ENCODE measurements at places on chromosomes 1 and 21.

GRCh38 chr21:16279731-16280581 is 550.2 kb downstream of the USP25 start:
- peak; percentile 87 for DNase-seq

DNA sequence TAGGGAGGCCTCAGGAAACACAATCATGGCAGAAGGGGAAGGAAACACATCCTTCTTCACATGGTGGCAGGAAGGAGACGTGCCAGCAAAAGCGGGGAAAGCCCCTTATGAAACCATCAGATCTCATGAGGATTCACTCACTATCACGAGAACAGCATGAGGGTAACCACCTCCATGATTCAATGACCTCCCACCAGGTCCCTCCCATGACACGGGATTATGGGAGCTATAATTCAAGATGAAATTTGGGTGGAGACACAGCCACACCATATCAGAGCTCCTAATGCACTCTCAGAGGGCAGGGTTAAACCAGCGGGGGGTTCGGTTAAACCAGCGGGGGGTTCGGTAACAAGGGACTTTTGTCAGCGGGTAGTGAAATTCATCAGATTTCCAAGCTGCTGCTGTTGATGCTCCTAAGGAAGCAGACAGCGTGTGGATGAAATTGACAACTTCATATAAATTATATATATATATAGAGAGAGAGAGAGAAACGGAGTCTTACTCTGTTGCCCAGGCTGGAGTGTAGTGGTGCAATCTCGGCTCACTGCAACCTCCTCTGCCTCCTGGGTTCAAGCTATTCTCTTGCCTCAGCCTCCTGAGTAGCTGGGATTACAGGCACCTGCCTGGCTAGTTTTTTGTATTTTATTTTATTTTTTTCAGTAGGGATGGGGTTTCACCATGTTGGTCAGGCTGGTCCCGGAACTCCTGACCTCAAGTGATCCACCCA is 4.2 kb downstream of the CSTB start:
- no peak for DNase-seq

GRCh38 chr1:21935393-21935804 is 1.7 kb downstream of the HSPG2 start:
- no peak for DNase-seq

GRCh38 chr1:50427086-50427817 is 4.0 kb upstream of the DMRTA2 start:
- no peak for DNase-seq

- no peak for DNase-seq
Measured at GRCh38 chr1:204495078-204495753, 611 bp upstream of the PIK3C2B start.

DNA sequence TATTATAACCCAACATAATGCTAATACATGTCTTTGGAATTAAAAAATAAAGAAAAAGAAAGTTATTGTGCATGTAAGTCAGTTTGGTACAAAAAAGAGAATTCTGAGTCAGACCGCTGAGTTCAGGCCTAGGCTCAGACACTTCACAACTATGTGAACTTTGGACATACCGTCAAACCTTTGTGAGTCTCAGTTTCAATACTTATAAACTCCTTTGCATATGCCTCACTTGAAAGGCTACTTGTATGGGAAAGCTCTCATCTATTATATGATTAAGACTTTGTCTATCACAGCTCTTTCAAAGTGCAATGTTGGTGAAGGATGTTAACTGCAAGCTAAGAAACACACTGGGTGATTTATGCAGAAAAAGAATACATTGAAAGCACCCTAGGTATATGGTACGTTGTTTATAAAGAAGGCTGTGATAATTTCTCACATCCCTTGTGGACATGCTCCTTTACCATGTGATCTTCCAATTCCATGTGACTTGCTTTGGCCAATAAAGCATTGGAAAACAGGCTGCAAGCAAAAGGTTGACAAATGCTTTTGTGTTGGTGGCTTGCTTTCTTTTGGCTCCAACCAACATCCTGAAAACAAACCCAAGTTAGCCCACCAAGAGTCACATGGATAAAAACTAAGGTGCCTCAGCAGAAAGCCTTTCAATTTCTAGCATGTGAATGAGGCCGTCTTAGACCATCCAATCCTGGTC is 49.6 kb downstream of the INTS7 start:
- no peak for DNase-seq

GRCh38 chr1:23039308-23039826 is 20.1 kb downstream of the KDM1A start:
- DNase-seq = no peak

- no peak for DNase-seq
Measured at GRCh38 chr1:228004331-228004855, 2.4 kb upstream of the WNT3A start.

- no peak for DNase-seq
Measured at GRCh38 chr1:161162052-161162451, 2.8 kb downstream of the USP21 start.

DNA sequence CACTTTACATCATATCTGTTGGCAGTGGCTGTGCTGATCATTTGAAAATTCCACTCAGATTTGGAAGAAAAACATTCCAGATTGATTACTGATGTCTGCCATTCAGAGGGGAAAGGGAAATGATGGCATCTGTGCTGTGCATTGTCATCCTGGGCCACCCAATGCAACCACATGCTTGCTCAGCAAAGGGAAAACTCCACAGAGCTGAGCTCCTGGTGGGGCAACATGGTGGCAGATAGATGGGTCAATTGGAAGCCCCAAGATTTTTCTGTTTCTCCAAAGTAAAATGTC is 11.8 kb downstream of the OXCT2 start:
- DNase-seq = no peak

- no peak for DNase-seq
Measured at GRCh38 chr1:38175121-38175520, 128.5 kb upstream of the POU3F1 start.

- no peak for DNase-seq
Measured at GRCh38 chr1:221926441-221926840, 184.6 kb upstream of the DUSP10 start.

GRCh38 chr1:216662681-216663080 is 60.5 kb downstream of the ESRRG start:
- no peak for DNase-seq

DNA sequence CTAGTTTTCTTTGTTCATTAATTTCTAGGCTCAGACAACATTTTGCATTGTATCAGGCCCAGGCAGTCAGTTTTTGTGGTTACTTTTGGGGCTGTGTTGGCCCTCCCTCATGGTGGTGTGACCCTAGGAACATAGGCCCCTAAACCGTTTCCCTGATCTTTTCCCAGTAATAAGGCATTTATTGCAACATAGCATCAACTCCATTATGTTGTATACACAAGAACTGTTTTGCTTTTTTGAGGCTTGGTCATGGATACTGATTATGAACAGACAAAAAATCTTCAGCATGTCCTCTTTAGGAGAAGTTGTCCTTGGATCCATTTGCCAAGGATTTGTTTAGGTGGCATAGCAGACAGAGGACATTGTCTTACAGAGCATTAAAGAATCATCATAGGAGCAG is 10.3 kb downstream of the B3GALT2 start:
- DNase-seq = no peak

- DNase-seq = no peak
Measured at GRCh38 chr1:177476676-177477075, 305.9 kb downstream of the BRINP2 start.

DNA sequence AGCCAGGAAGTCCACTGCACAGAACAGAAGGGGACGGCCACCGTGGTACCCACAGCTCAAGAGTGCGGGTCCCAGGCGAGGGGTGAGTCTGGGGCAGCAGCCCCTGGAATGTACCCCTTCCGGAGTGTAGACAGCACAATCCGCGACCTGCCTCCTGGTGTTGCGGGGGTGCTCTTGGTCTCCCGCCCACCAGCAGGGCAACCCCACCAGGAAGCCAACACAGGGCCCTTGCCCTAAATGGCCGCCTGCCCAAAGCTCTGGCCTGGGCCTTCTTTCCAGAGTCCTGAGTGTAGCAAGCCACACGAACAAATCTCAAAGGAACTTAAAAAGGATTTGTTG is 1.1 kb upstream of the SLC19A1 start:
- DNase-seq = no peak

GRCh38 chr1:181353526-181353925 is 129.8 kb upstream of the CACNA1E start:
- DNase-seq = no peak

DNA sequence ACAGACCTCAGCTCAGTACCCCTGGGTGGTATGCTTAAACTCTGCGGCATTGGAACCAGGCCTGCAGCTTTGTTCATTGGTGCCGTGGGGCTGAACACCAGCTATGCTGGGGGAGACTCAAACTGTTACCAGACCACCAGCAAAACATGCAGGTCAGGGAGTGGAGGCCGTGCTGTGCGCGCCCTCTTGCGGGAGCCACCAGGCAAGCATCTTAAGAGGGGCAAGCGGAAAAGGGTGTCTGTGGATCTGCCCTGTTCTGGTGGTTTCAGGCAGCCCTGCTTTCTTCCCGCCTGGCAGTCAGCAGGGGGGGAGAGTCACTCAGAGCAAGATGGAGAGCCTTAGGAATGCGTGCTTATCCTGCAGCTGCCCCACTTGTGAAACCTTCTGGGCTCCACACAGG is 276.9 kb upstream of the ZRANB2 start:
- no peak for DNase-seq

DNA sequence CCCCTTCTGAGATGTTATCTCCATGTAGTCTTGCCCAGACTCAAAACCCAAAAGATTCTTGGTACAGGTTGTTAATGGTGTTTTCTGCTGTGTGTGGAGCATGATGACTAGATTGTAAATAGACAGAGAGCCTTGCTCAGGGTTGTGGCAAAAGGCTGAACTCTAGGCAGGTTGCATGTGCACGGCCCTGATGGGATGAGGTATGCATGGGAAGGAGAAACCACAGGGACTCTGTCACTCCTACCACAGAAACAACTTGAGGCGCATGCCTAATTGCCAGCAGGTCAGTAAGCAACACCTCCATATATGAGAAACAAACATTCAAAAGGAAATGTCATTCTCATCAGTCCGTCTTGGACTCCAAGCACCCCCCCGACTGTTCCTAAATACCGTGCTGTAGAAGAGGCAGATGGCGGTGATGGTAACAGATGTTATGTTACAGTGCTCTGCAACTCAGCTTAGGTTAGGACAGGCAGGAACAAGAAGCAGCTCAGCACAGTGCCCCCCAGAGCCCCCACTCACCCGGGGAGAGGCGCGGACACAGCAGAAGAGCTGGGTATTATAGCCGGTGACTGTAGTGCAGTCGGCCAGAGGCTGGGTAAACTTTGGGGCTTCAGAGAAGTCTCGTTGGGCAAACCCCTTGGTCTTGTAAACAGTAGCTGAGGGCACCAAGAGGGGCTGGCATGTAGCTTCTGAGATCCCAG is 10.9 kb downstream of the MYBPHL start:
- no peak for DNase-seq

DNA sequence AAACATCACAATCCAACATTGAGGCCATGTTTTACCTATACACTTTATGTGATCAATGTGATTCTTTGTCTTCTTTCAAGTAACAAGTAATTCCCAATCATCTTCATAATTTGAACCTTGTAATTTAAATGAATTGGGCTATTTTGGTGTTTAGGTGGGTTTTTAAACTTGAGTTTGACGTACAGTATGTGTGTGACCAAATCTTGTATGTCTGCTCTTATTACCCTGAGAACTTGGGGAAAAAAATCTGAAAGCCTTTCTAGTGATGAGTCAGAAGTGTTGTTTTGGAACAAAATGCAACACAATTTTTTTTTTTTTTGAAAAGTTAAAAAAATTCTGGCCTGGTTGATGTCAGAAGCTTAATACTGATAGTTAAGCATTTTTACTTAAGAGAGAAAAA is 68.5 kb downstream of the HHAT start:
- no peak for DNase-seq

GRCh38 chr1:245458761-245459174 is 304.0 kb downstream of the KIF26B start:
- peak; percentile 59 for DNase-seq

- DNase-seq = no peak
Measured at GRCh38 chr1:221180704-221181368, 301.6 kb downstream of the HLX start.

DNA sequence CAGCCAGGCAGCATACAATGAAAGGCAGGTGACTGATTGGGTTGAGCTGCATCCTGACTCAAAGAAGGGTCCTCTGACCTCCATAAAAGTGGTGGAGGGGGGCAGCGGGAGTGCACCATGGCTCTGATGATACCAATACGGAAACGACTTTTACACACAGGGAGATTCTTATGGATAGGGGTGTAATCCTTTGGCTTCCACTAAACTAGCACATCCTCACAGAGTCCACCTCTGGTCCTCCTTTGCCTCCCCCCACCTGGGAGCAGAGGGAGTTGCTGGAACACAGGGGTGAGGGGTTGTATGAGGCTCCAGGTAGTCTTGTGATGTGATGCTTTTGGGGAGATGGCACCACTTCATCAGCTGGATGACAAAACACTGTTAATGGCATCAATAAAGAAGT is 361.0 kb downstream of the BARHL2 start:
- DNase-seq = no peak

DNA sequence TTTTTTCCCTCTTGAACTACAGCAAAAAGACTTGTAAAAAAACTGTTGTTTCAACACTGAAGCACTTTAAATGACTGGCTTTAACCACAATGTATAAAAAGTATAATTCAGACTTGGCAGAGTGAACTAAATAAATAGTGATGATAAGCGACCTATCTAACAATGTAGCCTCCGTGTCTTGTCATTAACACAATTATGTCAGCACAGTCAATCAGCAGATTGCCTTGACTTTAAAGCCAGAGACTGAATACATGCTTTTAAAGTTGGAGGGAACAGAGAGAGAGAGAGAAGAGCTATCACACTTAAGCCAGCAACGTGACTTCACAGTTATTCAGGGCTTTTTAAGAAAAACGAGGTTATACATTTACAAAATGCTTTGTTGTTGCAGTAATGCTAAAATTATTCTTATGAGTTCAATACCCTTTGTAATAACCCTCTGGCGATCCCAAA is 378.1 kb downstream of the LMO4 start:
- DNase-seq = no peak

- DNase-seq = no peak
Measured at GRCh38 chr1:77316006-77316405, 34.2 kb downstream of the AK5 start.

GRCh38 chr1:172484252-172484651 is 40.4 kb upstream of the PIGC start:
- DNase-seq = no peak

DNA sequence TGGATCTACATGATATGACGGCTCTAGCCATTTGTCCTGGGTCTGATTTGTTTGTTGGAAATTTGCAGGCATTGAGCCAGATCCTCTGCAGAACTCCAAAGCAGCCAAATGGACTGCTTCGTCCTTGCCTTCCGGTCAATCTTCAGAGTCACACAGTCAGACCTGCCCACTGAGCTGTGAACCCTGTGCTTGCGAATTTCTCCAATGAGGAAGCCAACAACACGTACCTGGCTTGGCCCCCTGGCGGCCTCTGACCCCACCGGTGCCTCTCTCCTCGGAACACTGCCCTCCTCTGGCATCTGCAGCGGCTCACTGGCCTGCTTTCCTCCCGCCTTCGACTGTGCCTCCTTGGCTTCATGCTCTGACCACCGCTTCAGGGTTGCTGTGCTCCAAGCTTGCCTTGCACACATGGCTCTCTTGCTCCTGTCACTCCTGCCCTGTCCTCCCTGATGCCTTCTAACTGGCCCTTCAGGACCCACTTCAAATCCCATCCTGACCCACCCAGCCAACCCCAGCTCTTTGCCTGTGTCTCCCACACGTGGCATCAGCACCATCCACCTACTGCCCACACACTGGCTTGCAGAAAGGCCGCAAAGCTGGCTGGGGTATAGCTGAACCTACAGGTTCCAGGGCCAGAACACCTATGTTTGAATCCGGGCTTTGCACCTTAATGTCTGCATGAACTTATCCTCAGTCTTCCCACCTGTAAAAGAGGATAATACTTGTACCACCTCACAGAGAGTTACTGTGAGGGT is 128.2 kb downstream of the KCNN3 start:
- no peak for DNase-seq

All from globus pallidus (tissue), 1 donor.